ENCODE measurements at places on chromosomes 5 and 9.

DNA sequence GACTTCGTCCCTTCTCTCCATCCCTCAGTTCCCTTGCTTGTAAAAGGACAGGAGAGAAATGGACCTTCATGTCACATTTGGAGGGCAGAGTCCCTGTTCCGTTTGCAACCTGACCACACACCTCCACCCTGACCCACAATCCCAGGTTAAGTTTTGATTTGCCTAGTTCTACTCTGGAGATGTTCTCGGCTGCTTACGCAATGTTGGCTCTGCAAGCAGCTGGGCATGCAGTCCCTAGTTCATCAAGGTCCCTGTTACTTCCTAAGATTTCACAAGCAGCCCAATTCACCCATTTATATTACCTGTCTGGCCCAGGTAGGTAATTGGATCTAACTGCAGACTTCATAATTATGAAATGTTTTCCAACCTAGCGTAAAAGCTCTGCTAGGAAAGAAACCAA lies 28.8 kb downstream of the SLIT3 start:
- no peak for DNase-seq

- DNase-seq: no peak
These were observed 5.8 kb downstream of the ITK start for GRCh38 chr5:157186309-157187045.

DNA sequence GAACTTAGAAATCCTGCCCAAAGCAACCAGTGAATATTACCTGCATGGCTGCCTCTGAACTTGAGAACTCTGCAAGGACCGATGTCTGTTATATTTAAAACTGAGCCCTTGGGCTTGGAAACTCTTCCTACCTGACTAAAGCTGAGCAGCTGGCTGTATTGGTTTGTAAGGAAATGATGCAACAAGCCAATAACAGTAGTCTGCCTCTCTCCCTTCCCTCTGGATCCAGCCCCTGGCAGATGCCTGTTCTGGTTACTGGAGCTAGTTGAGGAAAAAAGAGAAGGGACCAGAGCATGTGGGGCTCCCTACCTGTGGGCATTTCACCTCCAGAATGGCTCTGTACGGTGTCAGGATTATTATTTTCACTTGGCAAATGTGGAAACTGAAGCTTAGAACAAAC lies 34.7 kb downstream of the SH3RF2 start:
- no peak for DNase-seq

DNA sequence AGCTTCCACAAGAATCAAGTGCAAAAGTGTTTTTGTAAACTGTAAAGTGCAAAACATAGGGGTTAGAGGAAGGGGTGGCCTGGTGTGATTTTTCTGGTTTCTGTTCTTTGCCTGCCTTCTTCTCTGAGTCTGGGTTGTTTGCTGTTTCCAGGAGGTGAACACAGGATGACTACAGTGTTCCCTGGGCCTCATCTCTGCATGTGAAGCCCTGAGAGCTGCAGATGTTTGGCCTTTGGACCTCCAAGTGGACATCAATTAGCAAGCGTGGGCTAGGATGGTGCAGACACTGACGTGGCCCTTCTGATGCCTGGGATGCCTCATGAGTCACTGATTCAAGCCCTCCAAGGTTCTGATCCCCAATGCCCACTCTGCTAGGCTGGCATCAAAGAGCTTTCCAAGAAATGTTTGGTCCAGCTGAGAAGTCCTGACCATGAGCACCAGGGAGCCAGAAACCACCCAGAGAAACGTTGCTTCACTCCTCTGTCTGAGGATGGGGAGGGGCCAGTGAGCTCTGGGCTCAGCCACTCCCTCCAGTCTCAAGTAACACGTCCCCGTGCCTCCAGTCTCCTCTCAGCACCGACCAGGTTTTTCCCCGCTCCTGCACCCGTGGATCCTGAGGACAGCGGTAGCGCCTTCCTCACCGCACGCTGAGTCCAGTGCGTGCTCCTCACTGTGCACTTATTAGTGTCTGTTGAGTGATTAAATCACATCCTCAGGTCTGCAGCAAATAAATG lies 7.6 kb downstream of the IL9 start:
- DNase-seq: no peak

- no peak for DNase-seq
These were observed 53.9 kb downstream of the TTLL11 start for GRCh38 chr9:122039234-122039633.

All from stimulated activated CD8-positive, alpha-beta memory T cell treated with anti-CD3 and anti-CD28 coated beads, Interleukin-7, amount 100 ng/mL, for 24 hours (primary cell).